ENCODE measurements at places on chromosomes 2 and 18.

GRCh38 chr18:42271647-42272414 lies 316.8 kb downstream of the PIK3C3 start:
- DNase-seq: no peak

- no peak for DNase-seq
Measured at GRCh38 chr2:236164925-236165841, 3.0 kb downstream of the GBX2 start.

GRCh38 chr2:73176205-73176880 lies 26.0 kb upstream of the NOTO start:
- DNase-seq: no peak

- DNase-seq: no peak
Measured at GRCh38 chr18:13892098-13892497, 23.2 kb downstream of the MC2R start.

DNA sequence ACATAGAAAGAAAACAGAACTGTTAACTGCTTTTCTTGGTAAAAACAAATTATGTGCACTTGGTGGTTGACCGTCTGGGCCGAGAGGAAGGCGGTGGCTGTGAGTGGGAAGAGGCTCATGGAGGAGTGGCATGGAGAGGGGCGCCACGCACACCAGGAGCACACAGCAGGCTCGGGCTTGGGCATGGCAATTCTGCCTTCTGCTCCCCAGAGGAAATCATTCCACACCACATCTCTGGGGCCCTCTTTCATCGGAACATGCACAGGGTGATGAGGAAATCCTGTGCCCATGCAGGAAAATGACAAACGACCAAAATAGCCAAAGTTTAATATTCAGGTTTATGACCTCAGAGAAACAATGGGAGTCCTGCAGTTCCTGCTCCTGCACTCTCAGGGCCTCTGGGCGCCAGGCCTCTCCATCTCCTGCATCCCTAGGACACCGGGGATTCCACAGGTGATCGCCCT lies 26.4 kb downstream of the WDFY1 start:
- DNase-seq: no peak

- no peak for DNase-seq
Measured at GRCh38 chr2:65349863-65350262, 82.5 kb downstream of the SPRED2 start.

GRCh38 chr2:141440072-141440635 lies 690.7 kb downstream of the LRP1B start:
- no peak for DNase-seq

DNA sequence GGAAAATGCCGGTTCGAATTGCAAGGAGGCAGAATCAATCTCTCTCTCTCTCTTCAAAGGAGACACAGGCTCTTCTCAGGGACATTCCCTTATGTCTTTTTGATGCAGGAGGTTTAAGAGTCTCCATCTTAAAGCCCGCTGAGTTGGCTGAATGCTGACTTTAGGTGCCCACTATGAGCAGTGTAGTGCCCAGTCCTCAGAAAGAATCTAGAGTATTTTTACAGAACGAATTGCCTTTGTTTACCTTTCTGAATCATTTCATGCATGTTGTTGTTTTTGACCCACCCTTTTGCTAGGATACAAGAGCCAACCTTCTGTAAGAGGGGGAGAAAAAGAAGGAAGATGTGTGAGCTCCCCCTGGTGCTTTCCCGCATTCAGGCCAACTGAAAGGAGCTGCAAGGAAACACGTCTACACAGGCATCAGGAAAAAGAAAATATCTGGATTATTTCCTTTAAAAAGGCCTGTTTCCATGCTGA lies 193.5 kb upstream of the TCF4 start:
- no peak for DNase-seq
